GM13976 (cell line): ENCODE measurements at places on chromosomes 2 and 18.

DNA sequence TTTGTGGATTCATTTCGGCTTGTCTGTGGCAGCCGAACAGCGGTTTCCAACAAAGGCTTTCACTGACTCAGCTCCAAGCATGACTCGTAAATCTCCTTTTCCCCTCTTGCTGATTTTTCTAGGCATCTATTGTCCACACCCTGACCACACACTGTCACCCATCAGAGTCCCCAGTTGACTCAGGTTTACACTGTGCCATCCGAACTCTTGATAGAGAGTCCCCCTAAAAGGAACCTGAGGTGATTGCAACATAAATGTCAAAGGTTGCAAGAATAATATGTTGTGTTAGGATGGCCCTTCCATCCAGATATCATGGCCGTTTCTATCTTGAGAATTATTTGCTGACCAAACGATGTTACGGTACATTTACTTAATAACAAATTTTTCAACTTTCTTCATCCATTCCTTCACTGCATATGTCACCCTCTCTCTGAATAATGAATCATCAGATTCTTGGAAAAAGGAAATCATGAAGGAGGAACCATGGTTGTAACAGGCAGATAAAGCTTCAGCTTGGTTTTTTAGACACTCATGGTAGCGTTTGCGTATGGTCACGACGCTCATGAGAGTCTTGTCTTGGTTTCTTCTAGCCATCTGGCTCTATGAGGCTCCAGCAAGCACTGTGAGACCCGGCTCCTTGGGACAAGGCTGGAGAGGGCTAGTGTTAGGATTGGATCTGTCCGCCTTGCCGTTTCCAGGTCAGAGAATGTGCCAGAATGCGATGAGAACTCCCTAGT is 72.1 kb downstream of the NPAS2 start:
- DNase-seq: no peak

DNA sequence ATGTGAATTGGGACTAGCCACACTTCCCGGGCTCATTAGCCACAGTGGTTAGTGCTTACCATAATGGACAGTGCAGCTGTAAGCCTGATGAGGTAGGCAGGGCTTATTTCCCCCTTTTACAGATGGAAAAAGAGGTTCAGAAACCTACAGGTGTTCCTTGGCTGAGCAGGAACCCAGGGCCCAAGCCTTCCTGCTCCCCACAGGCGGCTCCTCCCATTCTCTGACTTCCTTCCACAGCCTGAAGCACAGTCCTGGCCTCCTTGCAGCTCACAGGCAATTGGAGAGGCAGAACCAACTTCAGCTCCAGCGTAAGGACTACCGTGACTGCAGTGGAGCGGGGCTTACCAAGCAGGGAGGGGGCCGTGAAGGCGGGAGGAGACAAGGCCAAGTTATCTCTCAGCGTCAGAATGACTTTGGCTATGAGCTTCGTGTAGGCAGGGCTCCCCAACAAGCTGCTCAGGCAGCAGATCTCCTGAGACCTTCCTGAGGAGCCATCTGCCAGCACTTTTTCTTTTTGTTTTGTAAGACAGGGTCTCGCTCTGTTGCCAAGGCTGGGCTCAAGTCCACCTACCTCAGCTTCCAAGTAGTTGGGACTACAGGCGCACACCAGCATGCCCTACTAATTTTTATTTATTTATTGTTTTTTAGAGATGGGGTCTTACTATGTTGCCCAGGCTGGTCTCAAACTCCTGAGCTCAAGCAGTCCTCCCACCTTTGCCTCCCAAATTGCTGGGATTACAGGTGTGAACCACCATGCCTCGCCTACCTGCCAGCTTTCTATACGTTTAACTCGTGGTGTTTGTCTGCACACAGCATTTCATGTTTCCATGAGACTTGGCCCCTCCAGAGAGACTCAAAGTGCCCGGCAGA is 34.2 kb upstream of the NT5DC4 start:
- peak; percentile 50 for DNase-seq

DNA sequence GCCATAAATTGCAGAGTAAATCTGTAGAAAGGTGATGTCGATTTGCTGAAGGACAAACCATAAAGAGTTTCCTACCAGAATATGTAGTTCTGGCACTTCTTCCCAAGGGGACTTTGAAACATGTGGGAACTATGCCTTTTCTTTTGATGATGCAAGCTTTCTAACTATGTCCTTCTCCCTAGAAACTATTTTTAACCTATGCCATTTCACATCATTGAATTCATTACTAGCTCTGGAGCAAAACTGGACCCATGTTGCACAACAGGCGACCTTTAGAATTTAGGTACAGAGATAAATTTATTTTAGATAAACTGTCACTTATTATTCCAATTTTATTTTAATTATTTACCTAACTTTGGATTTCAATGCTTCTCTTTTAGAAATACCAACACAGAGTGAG is 186.5 kb downstream of the CCDC102B start:
- no peak for DNase-seq

GRCh38 chr2:231545105-231545902 is 15.1 kb upstream of the NMUR1 start:
- peak; percentile 88 for DNase-seq

DNA sequence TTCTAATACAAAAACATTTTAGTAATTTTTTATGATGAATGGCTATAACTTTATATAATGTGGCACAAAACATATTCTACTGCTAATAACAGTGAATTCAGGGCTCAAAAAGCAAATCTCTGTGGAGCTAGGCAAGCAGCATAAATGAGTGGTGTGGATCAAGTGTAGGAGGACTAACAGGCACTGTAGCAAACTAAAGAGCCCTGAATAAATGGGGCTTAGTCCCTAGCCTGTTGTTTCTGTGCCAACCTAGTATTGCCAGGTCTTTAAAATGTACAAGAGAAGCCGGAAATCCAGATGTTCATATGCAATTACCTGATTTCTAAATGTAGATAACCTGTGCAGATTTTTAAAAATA is 18.5 kb downstream of the REL start:
- DNase-seq: no peak

DNA sequence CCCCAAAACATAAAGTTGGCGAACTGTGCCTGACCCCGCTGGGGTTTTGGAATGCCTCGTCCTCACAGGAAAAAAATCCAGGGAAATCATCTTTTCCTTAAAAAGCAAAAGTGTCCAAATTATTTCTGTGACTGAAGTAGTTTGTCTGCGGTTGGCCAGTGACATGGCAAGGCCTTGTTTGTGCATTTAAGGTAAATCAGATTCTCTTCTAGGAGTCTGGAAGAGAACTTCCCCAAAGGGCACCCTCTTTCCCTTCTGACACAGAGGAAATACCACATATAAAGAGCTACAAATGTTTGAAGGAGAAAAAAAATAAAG is 737 bp upstream of the CYB5A start:
- DNase-seq: peak; percentile 8

DNA sequence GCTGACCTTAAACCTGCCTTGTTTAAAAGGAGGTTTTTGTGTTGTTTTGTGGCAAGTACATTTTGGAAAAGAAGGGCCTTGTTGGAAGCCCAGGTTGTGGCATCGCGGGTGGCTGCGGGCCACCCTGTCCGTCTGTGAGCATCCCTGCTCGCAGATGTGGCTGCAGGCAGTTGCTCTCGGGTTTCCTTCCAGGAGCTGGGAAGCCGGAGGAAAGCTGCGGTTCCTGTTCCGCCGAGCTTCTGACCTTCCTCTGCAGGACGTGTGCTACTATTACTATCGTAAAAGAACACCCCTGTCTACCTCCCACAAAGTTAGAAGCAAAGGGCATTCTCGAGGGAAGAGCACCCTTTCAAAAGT is 766 bp downstream of the MFF start:
- peak; percentile 25 for DNase-seq

DNA sequence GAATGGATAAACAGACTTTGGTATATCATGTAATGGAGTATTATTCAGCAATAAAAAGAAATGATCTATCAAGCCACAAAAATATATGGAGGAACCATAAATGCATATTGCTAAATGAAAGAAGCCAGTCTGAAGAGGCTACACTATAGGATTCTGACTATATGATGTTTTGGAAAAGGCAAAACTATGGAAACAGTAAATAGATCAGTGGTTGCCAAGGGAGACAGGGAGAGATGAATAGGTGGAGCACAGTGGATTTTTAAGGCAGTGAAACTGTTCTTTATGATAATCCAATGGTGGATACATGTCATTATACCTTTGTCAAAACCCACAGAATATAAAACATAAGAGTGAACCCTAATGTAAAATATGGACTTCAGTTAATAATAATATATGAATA is 41.0 kb upstream of the SLC30A6 start:
- DNase-seq: no peak

GRCh38 chr18:63444580-63444979 is 22.3 kb upstream of the VPS4B start:
- no peak for DNase-seq

DNA sequence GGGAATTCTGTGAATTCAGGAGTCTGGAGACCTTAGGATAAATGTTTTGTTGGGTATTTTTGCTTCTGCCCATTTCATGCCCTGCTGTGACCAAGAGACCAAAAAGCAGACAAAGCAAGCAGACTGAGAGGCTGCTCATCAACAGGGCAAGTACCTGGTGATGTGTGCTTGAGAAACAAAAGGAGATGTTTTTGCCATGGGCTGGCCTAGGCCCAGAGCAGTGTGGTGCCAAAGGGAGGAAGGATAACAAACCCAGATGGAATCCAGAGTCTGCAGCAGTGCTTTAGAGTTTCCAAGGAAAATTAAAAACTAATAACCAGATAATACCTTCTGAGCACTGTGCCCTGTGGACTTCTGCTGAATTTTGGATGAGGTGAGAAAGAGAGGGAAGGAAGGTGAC is 538.4 kb downstream of the STK39 start:
- no peak for DNase-seq

DNA sequence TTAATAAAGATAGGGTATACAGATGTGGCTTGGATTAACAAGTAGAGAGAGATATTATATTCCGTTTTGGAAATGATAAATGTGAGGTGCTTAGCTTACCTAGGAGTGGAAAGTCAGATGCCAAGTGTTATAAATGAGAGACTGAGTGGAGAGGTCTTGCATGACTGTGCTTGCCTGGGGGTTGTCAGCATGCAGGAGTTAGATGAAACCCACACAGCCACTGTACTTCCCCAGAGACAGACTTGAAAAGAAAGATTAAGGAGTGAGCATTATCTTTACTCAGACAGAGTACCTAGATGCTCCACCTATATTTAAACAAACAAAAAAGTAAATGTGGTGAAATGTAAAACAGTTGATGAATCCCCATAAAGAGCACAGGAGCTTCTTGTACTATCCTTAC is 482.7 kb downstream of the RIT2 start:
- DNase-seq: no peak

DNA sequence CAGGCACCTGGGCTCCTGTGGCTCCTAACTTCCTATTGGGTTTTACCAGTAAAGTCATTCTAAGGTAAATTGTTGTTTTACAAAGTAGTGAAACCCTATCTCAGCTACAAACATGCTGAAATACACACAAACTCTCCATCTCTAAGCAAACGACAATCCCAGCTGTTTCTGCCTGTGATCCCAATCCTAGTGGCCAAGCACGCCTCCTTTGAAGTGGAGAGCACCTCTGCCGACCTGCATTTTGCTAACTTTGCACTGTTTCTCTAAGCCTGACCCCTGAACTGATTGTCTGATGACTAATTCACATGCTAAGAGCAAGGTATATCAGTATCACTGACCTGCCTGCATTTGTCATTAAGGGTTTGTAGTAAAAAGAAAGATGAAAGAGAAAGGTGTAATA is 124.3 kb downstream of the PAX3 start:
- DNase-seq: no peak
